SK-N-DZ (cell line): ENCODE measurements at places on chromosomes 13 and 19.

GRCh38 chr19:53908106-53908934, 758 bp upstream of the CACNG7 start:
- DNase-seq, result peak; percentile 80

DNA sequence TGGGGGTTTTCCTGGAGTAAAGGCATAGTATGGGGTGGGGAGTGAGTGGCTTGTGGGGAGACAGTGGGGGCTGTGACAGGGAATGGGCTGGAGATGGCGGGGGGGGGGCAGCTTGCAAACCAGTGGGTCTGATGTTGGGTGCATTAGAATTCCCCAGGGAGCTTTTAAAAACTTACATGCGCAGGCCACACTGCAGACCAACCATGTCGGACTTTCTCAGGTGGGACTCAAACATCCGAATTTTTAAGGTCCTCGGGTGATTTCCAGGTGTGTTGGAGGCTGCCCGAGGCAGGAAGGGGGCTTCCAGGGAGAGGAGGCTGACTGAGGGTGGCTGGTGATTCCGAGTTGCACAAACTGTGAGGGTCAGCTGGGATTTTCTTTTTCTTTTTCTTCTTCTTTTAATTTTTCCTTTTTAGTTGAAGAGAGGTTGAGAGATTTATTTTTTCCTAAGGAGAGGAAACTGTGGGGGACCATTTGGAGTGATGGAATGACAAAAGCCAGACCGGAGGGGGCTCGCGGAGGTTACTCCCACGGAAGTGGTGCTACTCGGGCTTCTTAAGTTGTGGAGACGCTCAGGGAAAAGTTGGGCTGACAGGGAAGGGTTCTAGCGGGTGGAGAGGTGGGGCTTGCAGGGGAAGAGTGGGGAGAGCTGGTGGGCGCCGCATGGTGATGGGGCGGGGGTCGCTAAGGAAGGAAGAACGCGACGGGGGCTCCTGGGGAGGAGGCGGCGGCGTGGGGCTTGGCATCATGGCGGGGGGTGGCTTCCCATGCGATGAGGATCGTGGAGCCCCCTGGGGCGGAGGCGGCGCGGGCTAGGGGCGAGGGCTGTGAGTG, 997 bp upstream of the CACNG8 start:
- DNase-seq, result no peak

- no peak for DNase-seq
Observed at GRCh38 chr19:42233106-42233505, 9.3 kb downstream of the GSK3A start.

- DNase-seq, result no peak
Observed at GRCh38 chr19:41531438-41532311, 44.3 kb upstream of the CEACAM21 start.

DNA sequence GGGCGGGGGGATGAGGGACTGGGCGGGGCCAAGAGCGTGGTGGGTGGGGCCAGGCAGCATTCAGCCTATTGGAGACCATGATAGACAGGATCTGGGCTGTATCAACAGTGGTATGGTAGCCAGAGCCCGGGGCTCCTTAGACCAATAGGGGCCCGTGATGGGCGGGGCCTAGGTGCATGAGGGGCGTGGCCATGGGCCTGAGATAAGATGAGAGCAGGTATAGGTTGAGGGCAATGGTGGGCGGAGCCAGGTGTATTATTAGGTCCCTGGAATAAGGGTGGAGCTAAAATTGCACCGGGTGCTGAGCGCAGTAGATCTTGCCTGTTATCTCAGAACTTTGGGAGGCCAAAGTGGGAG, 5.3 kb downstream of the ABCA7 start:
- peak; percentile 61 for DNase-seq

DNA sequence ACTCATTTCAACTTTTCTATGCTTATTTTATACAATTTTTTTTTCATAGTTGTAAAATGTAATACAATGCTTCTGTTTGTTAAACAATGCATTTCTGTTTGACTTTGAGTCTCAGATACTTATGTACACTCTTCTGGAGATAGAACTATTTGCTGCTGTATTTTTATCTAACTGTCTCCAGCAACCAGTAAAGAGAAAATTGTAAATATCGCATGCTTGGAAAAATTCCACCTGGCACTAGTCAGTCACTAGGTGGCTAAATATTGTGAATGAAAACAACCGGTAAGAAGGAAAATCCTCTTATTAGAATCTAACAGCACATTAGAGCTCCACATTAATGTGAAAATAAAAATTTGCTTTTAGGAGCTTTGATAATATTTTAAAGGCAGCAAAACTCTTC, 876.5 kb downstream of the PCDH9 start:
- no peak for DNase-seq
